ENCODE measurements at places on chromosomes 7 and 10.

- DNase-seq = no peak
These were observed 22.2 kb downstream of the NRCAM start for GRCh38 chr7:108434010-108434409.

DNA sequence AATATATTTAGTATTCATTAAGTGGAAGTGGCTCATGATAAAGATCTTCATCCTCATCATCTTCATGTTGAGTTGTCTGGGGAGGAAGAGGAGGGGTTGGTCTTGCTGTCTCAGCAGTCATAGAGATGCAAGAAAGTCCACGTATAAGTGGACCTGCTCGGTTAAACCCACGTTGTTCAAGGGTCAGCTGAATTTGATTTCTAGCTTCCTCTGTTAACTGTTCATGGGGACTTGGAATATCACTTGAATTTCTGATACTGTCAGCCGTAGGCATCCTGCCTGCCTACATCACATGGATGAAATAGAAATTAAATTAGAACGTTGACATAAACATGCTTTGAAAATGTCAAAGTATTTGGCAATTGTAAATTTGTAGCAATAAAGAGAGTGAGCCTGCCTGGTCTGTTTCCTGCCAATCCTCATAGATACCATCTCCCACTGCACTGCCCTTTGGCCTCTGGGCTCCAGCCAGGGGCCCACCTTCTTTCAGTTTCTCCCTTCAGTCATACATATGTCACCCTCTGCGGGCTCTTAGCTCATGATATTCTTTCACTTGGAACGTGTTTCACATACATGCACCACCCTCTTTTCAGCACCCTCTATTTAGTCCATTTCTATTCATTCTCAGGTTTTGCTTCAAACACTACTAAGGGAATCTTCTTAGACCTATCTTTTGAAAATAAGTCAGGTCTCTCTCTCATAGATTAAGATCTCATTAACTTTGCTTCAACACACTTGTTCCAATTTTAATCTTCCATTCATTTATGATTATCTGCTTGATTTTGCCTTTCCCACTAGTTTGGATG lies 376.3 kb downstream of the IPMK start:
- no peak for DNase-seq

- no peak for DNase-seq
These were observed 379.1 kb upstream of the GALNT17 start for GRCh38 chr7:70752794-70753241.

- DNase-seq = no peak
These were observed 108.0 kb downstream of the MAD1L1 start for GRCh38 chr7:2124604-2125345.

- DNase-seq = no peak
These were observed 190.6 kb downstream of the CELF2 start for GRCh38 chr10:11208243-11208642.

GRCh38 chr7:93889261-93889660 lies 1.3 kb downstream of the TFPI2 start:
- no peak for DNase-seq

DNA sequence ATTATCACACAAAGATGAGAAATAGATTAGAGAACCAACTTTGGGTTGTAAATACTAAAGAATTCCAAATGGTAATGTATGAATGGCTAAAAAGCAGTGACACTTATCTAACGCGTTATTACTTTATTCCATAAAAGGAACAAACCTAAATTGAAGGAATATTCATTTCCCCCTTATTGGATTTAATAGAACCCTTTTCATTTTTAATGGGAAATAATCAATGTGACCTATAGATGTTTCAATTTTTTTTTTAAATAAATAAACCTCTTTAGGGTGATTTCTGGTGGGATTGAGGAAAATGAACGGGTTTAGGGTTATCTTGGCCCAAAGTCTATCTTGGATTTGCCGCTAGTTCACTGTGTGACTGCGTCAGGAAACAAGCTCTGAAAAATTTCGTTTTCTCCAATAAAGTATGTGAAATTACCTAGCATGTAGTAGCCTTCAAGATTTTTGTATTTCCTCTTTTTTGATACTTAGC lies 1.9 kb upstream of the ACBD5 start:
- DNase-seq = no peak

GRCh38 chr7:80387634-80388193 lies 124.2 kb downstream of the GNAT3 start:
- no peak for DNase-seq

DNA sequence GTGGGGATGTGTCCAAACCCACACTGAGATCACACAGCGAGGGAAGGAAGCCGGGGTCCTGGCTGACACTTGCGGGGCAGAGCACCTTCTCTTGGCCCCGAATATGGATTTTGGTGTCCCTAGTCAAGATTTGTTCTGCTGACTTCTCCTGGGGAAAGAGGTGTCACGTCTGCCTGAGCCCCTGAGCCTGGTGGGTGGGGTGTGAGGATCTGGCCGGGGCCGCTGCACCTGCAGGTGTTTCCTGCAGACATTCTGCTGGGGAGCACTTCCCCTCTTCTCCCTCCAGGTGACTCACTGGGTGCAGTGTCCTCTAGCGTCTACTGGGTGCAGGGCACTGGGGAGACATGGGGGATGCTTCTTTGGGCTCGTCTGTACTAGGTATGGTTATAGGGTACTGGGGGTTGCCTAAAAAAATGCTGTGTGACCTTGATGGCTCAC lies 99.2 kb downstream of the GRK5 start:
- DNase-seq = peak; percentile 85

GRCh38 chr10:70890917-70891431 lies 2.6 kb upstream of the PCBD1 start:
- no peak for DNase-seq

DNA sequence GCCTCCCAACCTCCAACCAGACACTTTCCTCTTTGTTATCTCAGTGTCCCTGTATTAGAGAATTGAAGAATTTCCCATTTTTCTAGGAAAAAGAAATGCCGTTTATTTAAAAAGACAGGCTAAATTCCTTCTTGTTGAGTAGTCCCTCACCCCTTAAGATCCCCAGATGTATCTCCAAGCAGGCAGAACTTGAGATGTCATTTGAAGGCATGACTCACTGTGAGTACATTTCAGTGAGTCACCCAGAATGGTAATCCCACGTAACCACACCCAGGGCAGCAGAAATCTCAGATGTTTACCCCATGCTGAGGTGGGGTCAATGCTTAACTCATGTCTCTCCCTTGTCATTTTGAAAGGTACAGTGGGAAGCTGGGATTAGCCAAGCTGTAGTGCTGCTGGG lies 4.4 kb downstream of the ZNF655 start:
- DNase-seq = no peak

- no peak for DNase-seq
These were observed 634.2 kb upstream of the AUTS2 start for GRCh38 chr7:68964060-68964459.

DNA sequence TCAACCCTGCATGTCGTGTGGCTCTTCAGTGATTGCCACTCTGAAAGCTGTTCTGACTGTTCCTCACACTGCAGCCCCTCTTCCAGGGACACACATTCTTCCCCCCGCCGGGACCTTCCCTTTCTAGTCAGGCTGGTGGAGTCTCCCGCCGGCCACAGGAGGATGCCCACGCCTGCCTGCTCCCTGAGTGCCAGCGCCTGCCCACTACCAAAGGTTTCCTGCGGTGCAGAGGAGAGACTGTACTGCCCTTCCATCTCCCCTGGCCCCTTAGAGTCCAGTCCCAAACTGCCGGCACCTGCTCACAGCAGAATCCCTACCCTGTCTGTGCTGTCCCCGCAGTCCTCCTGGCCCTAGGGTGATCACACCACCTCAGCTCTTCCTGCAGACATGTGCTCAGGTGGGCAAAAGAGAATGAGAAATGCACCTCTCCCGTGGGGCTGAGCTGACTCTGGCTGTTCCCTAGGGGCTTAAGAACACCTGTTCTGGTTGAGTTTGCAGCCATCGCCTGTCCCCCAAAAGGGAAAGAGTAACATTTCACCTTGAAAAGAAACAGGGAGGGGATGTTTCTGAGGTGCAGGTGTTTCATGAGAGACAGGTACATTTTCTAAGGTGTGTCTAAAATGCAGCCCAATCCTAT lies 1.4 kb downstream of the PODXL start:
- DNase-seq = no peak

DNA sequence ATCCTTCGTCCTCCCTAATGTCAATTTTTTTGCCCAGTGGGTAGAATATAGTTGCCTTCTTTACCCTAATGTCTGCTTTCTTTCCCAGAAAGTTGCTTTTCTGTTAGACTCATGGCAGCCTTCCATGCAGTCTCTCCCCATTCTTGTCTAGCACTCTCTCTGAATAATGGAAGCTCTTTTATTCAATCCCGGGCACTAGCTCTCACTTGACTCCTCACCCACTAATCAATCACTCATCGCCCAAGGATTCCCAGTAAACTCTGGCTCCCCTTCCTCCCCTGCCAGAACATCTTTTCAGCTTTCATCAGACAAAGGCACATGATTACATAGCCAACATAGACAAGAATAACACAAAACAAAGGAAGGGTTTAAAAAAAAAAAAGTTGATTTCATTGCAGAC lies 100.2 kb upstream of the RELN start:
- DNase-seq = no peak

DNA sequence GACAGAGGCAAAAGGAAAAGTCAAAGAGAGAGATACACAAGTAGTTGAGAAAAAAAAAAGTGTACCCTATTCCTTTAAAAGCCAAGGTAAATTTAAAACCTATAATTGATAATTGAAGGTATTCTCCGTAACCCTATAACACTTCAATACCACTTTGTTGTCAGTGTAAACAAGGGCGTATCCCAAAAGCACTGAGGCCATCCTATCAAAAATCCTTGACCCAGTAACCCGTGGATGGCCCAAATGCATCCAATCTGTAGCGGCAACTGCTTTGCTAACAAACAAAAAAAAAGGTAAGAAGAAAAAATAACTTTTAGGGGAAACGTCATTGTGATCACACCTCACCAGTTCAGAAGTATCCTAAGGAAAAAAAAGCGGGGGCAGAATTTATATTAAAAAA lies 5.1 kb upstream of the NAPEPLD start:
- no peak for DNase-seq

DNA sequence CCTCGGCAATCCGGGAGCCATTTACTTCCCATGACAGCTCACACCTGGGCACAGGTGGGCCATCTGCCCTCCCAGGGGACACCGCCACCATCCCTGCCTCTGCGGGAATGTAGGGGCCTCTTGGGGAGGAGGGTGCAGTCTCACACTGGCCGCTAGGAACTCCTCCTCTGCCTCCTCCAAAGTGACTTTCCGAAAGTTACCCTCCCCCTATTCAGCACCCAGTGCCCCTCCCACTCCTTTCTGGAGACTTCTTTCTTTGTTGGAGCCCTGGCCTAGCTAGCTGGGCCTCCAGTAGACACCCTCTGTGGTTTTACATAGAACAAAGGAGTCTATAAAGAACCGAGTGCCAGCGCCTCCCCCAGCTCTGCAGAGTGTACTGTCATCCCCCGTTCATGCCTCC lies 45.8 kb upstream of the MNX1 start:
- no peak for DNase-seq

DNA sequence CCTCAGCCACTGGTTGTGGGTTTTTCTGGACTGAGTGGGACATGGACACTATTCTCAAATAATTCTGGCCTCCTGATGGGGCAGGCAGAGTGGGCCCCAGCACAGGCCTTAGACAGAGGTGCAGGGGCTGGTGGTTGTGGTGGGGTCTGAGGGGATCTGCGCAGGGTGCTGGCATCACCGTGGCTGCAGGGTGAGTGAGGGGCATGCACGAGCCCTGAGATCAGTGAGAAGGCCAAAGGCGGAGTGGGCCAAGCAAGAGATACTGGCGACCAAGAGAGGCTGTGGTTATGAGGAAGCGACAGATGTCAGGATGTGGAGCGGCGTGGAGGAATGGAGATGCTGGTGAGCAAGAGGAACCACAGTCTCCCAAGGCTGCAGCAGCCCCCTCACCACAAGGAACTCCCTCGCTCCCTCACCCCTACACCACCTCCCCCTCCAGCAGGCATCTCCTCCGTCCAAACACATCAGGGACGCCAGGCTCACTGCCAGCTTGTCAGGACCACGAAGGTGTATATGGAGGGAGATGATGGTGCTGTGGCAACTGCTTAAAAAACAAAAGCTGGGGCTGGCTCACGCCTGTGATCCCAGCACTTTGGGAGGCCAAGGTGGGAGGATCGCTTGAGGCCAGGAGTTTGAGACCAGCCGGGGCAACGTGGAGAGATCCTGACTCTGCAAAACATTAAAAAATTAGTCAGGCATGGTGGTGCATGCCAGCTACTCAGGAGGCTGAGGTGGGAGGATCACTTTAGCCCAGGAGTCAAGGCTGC lies 9.6 kb downstream of the PRF1 start:
- peak; percentile 96 for DNase-seq

- DNase-seq = no peak
These were observed 19.3 kb downstream of the FGFR2 start for GRCh38 chr10:121578965-121579364.

GRCh38 chr10:60235001-60235400 lies 154.7 kb downstream of the ANK3 start:
- no peak for DNase-seq

GRCh38 chr10:27600930-27601329 lies 96.8 kb downstream of the RAB18 start:
- DNase-seq = no peak

DNA sequence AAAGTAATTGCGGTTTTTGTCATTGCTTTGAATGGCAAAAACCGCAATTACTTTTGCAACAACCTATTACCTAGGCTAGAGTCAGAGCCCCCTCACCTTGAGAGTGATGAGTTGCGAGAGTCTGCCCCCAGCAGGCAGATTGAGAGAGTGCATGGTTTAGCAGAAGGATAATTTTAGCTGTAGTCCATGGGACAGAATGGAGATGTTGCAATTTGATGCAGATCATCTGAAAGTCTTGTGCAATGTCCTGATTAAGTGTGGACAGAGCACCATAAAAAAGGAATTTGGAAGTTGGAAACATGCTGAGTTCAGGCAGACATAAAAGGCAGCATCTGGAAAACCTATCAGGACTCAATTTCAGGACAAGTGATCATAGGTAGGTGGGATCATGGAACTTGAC lies 48.7 kb downstream of the GPR141 start:
- DNase-seq = peak; percentile 89

GRCh38 chr10:74738985-74739567 lies 87.3 kb upstream of the KAT6B start:
- DNase-seq = peak; percentile 100
